Epithelial cell of prostate (primary cell): ENCODE measurements at places on chromosomes 7 and 10.

DNA sequence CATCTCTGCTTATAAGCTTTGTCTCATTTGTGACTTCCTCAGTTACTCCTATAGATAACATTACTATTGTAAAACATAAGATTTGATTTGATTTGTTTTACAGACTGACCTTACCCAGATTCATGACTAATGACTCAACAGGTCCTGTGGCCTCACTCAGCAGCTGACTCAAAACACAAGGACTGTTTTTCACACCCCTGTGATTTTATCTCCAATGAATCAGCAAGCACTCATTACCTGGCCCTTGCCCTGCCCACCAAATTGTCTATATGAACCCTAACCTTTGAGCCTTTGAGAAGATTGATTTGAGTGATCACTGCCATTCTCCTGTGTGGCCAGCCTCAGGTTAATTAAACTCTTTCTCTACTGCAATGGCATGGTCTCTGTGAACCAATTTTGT is 1064.6 kb upstream of the LRRTM3 start:
- peak; percentile 45 for DNase-seq

GRCh38 chr10:26454891-26455290 is 16.8 kb downstream of the APBB1IP start:
- no peak for DNase-seq

DNA sequence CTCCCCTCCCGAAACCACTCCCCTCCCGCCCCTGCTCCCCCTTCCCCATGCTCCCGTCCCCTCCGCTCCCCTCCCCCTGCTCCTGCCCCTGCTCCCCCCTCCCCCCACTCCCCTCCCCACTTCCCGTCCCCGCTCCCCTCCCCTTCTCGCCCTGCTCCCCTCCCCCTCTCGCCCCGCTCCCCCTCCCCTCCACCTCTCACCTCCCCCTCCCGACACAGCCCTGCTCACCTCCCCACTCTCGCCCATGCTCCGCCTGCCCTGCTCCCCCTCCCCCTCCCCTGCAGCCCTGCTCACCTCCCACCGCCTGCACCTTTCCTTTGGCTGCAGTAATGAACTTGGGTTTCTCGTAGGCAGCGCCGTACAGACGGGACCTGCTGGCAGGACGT is 49.9 kb upstream of the NKX6-2 start:
- no peak for DNase-seq

DNA sequence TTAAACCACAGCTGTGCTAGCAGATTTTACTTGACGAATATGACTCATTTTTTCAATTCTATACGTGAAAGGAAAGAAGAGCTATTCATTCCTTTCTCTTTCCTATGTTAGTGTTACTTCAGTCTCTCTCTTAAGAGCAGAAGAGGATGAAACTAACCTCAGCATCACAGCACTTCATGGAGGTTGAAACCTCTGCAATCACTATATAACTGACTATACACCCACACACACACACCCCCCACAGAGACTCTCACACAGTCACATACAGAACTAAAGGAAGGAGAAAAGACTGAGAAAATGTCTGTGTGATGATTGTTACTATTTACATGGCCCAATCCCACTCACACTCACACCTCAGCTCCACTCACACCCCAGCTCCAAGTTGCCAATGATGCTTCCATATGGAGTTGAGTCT is 104.2 kb downstream of the KIF20B start:
- no peak for DNase-seq

DNA sequence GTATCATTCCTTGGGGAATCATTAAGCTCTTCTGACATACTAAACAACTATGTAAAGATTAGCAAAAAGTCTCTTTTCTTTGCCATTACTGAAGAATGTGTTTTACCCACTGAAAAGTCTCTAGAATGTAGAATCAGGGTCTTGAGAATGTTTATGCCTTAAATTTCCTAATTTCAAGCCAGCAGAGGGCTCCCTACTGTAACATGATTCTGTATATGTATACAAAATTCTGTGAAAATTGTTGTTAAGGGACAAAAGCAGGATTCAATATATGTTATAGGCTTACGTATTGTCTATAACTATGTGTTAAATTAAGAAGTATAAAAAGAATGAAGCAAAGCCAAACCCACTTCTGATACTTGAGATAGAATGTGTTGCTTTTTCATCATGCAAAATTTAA is 296.9 kb upstream of the DGKB start:
- DNase-seq = no peak

DNA sequence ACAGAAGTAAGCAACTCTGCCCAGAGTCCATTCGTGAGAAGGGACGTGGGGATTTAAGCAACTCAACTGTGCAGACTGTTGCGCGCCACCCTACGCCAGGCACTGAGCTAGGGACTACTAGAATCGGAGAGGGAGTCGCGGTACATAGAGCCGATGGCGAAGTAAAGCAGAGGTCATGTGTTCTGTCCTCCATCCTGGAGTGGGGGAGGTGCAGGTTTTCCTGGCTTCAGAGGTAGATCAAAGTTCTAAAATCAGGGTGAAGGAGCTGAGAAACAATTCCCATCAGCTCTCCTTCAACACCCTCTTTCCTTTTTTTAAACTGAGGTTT is 23.2 kb downstream of the SLC35G1 start:
- no peak for DNase-seq

- DNase-seq = peak; percentile 75
These were observed 13.5 kb upstream of the ADRB1 start for GRCh38 chr10:114030140-114030539.

DNA sequence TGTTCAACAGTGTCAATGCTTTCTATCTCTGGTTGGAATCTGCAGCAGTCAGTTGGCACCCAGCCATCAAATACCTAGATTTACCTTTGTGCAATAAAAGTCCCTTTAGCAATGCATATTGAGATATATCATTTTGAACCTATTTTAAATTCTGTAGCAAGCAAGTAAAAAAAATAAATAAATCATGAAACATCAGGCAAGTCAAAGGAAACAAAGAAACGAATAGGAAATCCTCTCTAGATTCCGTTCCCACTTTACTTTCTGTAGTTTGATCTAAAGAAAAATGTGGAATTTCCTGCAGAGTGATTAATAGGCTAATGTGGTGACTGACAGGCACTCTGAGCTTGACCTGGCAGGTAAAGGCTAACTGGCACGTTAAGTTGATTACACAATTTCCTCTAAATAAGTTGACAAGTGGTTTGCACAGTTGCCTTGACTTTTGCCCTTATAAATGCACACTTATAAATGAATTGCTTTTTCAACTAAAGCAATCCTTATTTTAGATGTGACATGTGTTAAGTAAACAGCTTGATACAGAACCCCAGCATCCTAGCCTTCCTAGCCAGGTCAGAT is 208.1 kb upstream of the TCF7L2 start:
- no peak for DNase-seq

- no peak for DNase-seq
These were observed 12.2 kb downstream of the RPS24 start for GRCh38 chr10:78045856-78046255.

GRCh38 chr10:21531164-21531563 is 2.9 kb upstream of the MLLT10 start:
- DNase-seq = no peak

- DNase-seq = no peak
These were observed 112.6 kb downstream of the TPK1 start for GRCh38 chr7:144723301-144723700.

- DNase-seq = no peak
These were observed 29.8 kb upstream of the WAC start for GRCh38 chr10:28503114-28503513.

DNA sequence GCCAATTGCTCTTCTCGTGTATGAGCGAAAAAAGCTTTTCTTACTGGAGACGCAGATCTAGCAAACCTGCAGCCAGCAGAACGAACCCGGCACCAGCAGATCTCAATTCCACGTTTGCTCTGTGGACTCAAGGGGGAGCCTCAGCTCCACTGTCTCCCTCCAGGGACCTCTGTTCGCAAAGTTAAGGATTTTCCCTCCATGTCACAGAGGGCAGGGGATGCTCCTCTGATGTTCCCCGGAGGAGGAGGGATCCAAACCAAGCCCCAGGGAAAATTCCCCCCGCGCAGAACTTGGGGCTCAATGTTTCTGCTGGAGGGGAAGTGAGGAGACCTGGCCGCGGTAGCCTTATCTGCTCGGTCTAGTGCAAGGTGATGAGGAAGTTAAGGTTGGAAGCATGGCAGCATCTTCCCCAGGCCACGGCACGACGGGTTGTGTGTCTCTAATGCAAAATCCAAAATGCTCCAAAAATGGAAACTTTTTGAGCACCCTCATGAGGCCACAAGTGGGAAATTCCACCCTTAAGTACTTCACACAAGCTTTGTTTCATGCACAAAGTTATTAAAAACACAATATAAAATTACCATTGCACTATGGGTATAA is 9.0 kb downstream of the IQCE start:
- DNase-seq = no peak

GRCh38 chr7:46448478-46448877 is 527.4 kb upstream of the IGFBP3 start:
- DNase-seq = no peak

DNA sequence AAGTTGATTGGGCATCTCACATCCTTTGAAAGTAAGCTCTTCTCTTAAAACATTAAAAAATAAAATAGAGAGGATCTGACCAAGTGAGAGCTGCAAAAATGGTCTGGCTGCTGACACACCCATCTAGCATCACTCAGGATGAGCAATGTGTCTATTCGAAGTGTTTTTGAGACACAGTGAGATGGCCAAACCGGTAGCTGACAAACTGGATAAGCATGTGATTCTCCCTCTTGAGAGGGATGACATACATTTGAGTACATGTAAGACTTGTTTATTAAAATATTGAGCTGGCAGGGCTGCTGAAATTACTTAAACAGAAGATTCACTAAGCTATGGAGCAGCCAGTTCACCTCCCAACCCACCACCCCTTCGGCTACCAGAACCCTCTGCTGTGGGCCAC is 333.9 kb downstream of the ADRA2A start:
- no peak for DNase-seq

GRCh38 chr7:4760952-4761351 is 14.5 kb upstream of the AP5Z1 start:
- DNase-seq = no peak

GRCh38 chr10:43857206-43857930 is 208.7 kb upstream of the ZNF32 start:
- no peak for DNase-seq

DNA sequence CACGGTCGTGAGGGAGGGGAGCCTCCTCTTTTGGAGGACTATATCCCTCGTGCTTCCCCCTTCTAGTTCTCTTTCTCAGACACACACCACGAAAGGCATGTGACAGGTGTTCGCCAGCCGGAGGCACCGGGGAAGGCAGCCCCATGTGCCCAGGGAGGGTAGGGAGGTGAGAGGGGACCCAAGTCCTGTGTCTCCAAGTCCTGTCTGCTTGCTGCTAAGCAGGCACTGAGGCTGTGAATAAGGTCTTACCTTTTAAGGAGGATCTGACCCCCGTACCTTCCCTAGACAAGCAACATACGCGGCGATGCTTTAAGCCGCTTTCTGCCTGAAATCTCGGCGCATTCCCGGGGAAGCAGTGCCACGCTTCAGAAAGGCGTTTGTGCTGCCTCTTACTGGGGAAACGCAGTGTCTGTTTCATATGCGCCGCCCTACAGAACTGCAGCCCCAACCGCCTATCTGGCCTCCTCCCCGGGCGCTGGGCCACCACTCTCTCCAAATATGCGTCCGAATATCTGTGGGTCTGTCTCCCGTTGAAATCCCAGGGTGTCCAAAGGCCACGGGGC is 770 bp downstream of the PLXNA4 start:
- no peak for DNase-seq

DNA sequence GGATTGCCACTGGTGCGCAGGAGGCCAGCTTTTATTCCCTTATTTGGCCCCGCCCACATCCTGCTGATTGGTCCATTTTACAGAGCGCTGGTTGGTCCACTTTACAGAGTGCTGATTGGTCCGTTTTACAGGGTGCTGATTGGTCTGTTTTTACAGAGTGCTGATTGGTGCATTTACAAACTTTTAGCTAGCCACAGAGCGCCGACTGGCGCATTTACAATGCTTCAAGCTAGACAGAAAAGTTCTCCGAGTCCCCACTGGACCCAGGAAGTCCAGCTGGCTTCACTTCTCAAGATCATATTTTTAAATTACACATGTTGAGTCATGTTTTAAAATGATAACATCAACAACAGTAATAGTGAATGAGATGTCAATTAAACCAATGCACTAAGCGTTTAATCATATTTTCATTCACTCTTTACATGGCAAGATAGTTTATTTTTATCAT is 128.3 kb downstream of the CUBN start:
- DNase-seq = no peak

GRCh38 chr10:2469802-2470201 is 597.5 kb upstream of the PFKP start:
- no peak for DNase-seq

- no peak for DNase-seq
These were observed 97.8 kb upstream of the PPIF start for GRCh38 chr10:79249186-79250121.

- peak; percentile 39 for DNase-seq
These were observed 173.1 kb downstream of the PTPRN2 start for GRCh38 chr7:158414486-158414961.
